HFFc6 (cell line): ENCODE measurements at places on chromosomes 1 and 21.
A peak's percentile ranks its signal among the peaks of the same experiment; 100 is the strongest.

DNA sequence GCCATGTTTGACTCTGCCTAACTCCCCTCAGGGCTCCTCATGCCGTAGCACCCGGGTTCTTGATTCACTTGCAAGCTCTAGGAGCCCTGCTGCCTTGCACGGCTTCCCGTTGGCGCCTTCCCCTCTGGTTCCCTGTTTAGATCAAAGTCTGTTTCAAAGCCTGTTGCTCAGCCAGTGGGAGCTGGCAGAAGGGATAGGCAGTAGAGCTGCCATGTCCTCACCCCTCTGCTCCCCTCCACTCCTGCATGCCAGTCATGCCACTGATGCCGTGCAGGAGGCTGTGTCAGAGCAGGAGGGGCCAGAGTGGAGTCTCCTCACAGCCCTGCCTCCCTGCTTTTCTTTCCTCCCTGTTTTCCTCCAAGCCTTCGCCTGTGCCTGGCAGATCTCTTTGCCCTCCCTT, 26.5 kb downstream of the HMGCS2 start:
- DNase-seq, result peak; percentile 11

- no peak for DNase-seq
These were observed 36.9 kb downstream of the TP73 start for GRCh38 chr1:3689138-3689750.

- DNase-seq, result no peak
These were observed 52.7 kb downstream of the DHRS3 start for GRCh38 chr1:12565094-12565965.

DNA sequence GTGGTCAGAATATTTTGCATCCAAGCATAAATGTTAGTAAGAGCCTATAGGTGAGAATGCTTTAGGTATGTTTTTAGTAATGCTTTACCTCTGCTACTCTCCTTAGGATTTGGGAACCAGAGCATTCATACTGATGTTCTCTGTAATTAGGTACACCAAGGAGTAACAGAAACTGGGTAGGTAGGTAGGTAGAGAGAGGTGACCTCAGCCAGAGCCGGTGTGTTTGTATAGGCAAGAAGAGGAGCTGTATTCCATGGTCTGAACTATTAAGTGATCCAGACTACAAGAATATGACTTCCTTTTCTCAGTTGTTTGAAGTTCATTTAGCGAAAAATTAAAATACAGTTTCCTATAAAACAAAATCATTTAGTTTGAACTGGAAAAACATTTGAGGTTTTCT, 108.5 kb downstream of the SDCCAG8 start:
- no peak for DNase-seq

GRCh38 chr1:177425199-177425598, 254.4 kb downstream of the BRINP2 start:
- DNase-seq, result no peak

GRCh38 chr1:72662918-72663317, 380.6 kb upstream of the NEGR1 start:
- DNase-seq, result no peak

- DNase-seq, result peak; percentile 19
These were observed 433.1 kb downstream of the CAMTA1 start for GRCh38 chr1:7218210-7218832.

GRCh38 chr1:33713058-33713877, 150.6 kb upstream of the HMGB4 start:
- no peak for DNase-seq

DNA sequence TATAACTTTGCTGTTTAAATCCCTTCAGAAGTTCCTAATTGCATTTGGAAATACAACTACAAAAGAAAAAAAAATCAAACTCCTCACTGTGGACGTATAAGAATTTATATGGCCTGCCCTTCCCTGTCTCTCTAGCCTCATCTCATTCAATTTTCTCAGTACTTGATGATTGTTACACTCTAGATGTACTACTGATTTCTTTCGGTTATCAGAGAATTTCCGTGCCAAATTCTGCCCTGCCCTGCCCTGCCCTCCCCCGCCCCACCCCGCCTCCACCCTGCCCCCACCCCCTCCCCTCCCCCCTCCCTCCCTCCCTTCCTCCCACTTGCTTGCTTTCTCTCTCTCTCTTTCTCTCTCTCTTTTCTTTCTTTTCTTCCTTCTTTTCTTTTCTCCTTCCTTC, 71.7 kb upstream of the MPC2 start:
- no peak for DNase-seq
